Renal cortex interstitium (tissue), 15 donors: ENCODE measurements at places on chromosomes 7 and 10. TPM values are rescaled to one million over a fixed set of nuclear protein-coding genes. Genes with fewer than 3 reads are reported as not detected.

The NUTM2E gene
- polyA plus RNA-seq, result 0.59 TPM

The TMEM140 gene
- 28.1 TPM for polyA plus RNA-seq

The C10orf67 gene
- polyA plus RNA-seq, result 2.0 TPM

The CACNA2D1 gene
- 30.7 TPM for polyA plus RNA-seq

DNA sequence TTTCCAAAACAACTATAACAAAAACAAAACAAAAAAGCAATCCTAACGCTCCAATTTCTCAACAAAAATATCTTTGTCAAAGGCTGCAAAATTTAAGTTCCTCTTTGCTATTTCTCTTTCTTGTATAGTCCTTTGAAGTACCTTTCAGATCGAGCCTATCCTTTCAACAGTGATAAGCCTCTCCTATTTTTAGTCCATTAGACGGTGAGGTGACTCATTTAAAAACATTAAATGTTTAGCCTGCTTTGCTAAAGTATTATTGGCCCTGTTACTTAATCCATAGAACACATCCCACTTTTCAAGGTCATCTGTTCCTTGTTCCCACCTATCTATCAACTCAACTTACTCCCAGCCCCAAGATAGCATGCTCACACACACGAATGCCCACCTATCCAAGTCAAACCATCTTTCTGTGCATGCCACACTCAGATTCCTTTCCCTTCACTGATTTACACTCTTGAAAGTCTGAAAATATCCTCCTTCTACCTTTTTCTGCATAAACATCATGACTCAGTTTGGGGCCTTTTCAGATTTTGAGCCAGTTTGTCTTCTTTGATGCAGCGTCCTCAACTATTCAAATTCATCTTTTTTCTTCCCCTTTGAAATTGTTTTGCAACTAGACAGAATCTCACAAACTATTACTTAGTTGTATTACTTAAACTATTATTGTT lies 224.9 kb upstream of the TMEM229A start:
- DNase-seq, result no peak

DNA sequence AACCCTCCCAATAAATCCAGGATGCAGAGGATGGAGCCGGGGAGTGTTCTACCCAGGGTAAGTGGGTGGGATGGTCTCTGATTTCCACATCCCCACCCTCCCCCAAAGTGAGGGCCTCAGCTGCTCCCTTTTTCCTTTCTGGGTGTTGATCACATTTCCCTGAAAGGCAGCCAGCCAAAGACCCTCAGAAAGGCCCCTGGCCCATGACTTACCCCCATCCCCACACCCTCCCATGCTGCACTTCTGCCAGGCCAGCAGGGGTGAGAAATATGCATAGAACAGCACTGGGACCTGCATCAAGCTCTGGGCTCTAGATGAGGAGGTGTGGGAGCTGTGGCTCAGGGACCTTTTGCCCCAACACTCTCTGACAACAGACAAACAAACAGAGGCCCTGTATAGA lies 927.3 kb upstream of the ZNF722 start:
- DNase-seq, result no peak

GRCh38 chr10:6396652-6397051 lies 183.4 kb downstream of the PRKCQ start:
- DNase-seq, result no peak

DNA sequence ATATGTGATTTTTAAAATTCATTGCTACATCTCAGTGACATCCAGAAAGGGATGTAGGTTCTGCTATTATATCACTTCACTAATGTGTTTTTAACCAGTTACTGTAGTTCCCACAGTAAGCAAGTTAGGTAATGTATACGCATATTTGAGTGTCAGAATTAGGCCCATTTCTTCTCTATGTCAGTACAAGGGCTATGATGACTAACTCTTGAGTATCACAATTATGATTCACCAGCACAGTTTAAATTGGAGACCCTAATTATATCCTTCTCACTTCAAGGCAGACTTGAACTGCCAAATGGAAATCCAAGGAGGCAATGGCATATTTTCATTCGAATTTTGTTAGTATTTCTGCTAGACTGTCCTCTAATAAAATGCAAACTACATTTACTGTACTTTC lies 23.6 kb downstream of the BZW2 start:
- no peak for DNase-seq

GRCh38 chr7:118872568-118872967 lies 648.1 kb downstream of the ANKRD7 start:
- no peak for DNase-seq

GRCh38 chr10:35184527-35185171 lies 58.0 kb downstream of the CREM start:
- DNase-seq, result no peak

GRCh38 chr10:21326594-21327288 lies 198.7 kb downstream of the SKIDA1 start:
- DNase-seq, result no peak

- no peak for DNase-seq
Measured at GRCh38 chr7:36473454-36474282, 84.0 kb downstream of the ANLN start.

GRCh38 chr7:114988755-114989375 lies 67.0 kb downstream of the MDFIC start:
- no peak for DNase-seq

GRCh38 chr10:4748491-4749270 lies 77.3 kb upstream of the AKR1E2 start:
- no peak for DNase-seq

DNA sequence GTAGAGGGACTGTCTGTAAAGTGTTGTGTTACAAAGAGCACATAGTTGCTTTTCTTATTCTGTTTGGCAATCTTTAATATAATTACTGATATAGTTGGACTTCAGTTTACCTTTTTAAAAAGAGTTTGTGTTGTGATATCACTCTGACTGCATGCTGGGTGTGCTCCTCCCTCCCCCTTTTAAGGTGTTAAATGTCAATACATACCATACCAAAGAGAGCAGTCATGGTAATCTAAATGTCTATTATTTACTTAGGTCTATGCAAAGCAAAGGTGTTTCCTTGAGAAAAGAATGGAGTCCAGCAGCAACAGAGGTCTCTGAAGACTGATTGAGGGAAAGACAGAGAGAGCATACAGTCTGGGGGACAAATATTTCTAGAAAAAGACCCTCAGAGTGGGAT lies 275.1 kb upstream of the NRP1 start:
- DNase-seq, result no peak
